GM03348 (cell line): ENCODE measurements at places on chromosomes 6 and 20.
A peak's percentile ranks its signal among the peaks of the same experiment; 100 is the strongest.

DNA sequence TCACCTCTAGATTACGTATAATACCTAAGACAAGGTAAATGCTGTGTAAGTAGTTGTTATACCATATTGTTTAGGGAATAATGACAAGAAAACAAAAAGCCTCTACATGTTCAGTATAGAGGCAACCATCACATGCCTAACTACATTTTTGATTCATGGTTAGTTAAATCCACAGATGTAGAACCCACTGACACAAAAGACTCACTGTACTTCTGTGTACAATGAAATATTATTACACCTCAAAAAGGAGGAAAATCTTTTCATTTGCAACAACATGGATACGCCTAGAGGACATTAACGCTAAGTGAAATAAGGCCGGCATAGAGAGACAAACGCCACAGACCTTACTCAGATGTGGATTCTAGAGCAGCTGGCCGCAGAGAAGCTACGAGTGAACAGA, 50.5 kb downstream of the NINL start:
- no peak for DNase-seq

DNA sequence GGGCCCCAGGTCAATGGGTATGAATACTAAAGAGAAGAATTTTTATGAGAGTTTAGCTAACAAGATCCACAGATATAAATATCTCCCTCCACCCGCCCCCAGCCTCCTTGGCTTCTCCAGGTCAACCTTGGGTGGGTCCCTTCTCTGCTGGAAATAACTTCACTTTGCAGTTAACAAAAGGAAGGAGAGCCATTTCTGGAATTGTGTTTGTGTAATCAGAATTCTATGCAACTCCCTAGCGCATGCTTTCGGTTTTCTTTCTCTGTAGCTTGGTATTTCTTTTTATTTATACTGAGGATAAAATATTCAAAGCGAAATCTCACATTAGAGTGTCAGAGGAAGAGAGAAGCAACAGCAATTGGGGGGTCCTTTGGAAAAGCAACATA, 27.1 kb downstream of the RIPOR2 start:
- DNase-seq, result peak; percentile 43

GRCh38 chr6:152155792-152156191, 348.3 kb downstream of the ESR1 start:
- no peak for DNase-seq

- no peak for DNase-seq
These were observed 22.3 kb downstream of the COL20A1 start for GRCh38 chr20:63315240-63315689.

DNA sequence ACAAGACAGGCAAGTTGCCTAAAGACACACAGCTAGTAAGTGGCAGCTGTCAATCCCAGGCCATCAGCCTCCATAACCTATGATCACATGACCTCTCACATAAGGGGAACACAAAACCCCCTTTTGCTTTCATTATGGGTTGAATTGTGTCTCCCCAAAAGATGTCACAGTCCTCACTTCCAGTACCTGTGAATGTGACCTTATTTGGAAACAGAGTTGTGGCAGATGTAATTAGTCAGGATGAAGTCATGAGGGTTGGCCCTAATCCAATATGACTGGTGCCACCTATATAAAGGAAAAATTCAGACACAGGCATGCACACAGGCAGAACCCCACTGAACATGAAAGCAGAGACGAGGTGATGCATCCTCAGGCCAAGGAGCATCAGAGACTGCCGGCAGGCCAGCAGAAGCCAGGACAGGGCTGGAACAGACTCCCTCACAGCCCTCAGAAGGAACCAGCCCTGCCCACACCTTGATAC, 33.6 kb downstream of the GFOD1 start:
- DNase-seq, result no peak
